Endothelial cell (in vitro differentiated cells): ENCODE measurements at places on chromosomes 4 and X.

GRCh38 chrX:71533851-71534561 is 1.1 kb downstream of the OGT start:
- DNase-seq = peak; percentile 35

DNA sequence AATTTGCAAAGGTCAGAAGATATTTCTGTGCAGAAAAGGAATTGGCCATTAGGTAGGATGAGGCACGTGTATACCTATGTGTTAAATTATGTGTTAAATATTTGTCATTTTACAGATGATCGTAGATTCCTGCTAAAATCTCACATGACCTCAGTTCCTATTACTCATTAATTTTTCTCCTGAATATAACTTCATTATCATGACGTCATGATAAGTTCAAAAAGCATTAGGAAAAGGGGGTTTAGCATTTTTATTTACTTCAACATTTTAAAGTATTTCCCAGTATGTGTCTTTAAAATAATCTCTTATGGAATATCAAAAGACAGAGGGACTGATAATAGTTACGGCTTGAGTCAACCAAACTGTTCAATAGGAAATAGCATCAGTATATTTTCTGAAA is 372.8 kb downstream of the IL1RAPL1 start:
- DNase-seq = no peak

DNA sequence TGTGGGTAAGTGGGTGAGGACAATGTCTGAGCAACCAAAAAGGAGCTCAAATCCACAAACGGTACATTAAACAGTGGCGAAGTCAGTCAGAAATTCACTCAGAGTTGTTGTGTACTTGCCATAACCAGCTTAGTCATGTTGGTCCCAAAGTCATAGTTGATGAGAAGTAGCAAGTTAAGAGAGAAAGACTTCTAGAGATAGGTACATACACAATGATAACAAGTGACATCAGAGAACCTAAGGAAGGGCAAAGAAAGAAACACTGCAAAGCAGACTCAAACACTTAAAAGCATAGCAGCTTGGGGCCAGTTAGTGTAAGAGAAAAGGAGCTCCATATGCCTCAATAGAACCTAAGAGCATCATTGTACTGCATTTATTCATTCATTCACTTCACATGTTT is 30.2 kb downstream of the DYNLT3 start:
- DNase-seq = no peak

- no peak for DNase-seq
Observed at GRCh38 chr4:114807357-114807756, 208.8 kb downstream of the UGT8 start.

DNA sequence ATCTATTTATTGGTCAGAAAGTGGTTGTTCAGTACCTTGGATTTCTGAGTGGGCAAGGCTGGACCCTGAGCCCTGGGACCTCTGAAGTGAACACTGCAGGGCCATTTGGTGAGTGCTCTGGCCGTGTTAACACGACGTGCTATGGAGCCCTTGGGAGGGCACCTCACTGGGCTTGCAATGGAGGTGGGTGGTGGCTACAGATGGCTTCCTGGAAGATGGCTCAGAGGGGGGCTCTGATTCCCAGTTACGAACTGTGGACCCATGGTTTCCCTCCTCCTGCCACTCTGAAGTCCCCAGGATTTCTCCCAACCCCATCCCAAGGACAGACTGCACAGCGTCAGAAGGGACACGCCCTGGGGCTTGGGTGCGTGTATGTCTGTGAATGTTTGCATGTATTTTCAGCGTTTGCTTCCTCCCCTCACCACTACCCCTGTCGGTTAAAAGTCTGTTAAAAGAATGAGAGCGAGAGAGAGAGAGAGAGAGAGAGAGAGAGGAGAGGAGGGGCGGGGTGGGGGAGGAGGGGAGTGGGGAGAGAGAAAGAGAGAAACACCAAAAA is 3.7 kb upstream of the RHOH start:
- no peak for DNase-seq

DNA sequence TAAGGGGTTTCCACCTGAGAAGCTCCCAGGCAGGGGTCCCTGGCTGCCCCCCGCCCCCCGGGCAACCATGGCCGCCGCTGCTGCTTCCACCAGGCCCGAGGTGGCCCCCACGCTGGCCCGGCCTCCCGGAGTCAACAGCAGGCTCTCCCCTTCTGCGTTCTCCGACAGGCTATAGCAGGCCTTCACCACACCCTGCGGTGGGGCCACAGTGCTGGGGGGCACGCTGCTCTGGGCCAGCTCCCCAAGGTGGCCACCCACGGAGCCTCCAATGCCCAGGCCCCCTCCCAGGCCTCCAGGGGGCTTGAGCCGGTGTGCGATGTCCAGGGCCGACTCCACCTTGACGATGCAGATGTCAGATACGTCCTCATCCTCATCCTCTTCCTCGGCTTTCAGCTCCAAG is 72.5 kb downstream of the UBE2K start:
- DNase-seq = no peak
